ENCODE measurements at places on chromosomes 5 and 9.

- no peak for DNase-seq
Measured at GRCh38 chr5:1029945-1030625, 21.5 kb downstream of the NKD2 start.

- DNase-seq = no peak
Measured at GRCh38 chr9:37030611-37030939, 3.5 kb downstream of the PAX5 start.

DNA sequence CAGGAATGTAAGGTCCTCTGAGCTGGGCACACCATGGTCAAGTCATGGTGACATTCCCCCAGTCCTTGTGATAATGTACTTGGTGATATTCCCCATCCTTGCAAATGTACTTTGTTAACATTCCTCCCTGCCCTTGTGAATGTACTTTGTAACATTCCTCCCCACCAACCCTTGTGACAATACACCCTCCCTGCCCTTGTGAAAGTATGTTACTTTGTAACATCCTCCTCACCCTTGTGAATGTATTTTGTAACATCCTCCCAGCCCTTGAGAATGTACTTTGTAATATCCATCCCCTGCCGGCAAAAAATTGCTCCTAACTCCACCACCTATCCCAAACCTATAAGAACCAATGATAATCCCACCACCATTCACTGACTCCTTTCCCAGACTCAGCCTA lies 53.3 kb downstream of the RAPGEF6 start:
- no peak for DNase-seq

DNA sequence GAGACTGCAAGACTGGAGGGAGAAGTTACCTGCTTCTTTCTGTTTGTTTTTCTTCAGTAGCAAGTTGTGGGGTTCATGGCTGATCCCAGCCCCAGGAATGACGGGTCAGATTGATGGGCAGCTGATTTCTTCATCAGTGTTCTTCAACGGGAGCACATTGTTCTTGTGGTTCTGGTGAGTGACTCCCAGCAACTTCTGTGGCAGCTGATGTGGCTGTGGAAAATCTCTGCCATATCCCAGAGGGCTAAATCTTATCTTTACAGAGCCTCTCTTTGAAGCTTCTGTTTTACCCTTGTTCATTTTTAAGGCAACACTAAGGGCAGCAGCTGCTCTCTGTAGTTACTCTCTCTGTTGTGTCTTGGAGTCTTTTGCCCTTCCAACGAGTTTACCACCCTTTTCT lies 710.3 kb downstream of the PRELID2 start:
- DNase-seq = no peak

DNA sequence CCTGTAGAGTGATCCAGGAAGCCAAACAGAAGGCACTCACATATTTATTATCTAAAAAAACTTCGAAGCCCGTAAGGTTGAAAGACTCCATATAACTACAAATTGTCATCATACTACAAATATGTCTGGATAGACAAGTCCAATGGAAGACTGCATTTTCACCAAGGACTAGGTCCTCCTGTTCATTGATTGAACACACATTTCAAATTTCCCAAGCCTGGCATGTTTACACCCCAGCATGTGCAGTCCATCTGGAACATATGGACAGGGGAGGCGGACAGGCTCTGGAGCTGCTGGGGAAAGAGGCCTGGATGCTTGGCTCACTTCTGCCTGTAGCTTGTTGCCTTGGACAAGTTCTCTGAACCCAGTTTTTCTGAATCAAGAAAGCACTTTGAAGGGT lies 378.7 kb downstream of the ENC1 start:
- no peak for DNase-seq

DNA sequence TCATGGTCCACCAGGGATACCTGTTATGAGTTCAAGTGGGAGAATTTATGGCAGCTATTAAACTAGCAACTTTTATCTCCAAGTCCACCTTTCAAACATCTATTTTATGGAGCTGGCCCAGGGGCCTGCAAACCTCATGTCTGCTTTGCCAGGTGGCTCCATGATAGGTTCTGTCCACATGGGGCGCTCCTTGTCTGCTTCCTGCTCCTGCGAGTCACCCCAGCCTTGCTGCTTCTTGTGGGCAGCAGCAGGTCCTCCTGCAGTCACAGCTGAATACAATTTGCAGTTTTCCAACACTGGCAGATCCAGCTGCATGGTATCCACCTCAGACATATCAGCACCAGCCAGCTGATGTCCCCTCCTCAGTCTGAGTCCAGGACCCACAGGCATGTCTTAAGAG lies 39.6 kb upstream of the FRRS1L start:
- no peak for DNase-seq

DNA sequence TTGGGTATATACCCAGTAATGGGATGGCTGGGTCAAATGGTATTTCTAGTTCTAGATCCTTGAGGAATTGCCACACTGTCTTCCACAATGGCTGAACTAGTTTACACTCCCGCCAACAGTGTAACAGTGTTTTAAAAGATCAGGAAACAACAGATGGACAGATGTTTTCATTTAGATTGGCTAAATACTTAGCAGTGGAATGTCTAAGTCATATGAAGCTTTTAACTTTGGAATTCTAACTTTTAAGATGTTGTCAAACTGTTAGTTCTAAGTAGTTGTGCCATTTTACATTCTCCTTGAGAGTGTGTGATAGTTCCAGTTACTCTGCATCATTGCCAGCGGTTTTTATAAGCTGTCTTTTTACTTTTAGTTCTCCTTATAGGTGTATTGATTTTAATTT lies 688.8 kb downstream of the SEMA5A start:
- DNase-seq = no peak

DNA sequence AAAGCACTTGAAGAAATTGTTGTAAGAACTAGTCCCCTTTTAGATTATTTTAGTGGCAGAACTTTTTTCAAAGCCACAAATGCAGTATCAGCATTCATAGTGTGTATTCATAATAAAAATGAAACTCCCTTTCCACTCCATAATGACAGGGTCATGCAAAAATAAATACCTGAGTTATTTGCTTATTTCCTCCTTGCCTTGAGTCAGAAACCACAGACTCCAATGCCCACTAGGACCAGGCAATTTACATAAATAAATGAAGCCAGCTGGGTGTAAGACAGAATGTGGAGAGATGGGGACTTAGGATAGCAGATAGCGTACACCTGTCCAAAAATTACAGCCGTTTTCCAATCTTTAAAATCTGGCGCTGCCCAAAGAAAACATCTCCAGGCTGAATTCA lies 417.8 kb downstream of the TMEM161B start:
- no peak for DNase-seq

DNA sequence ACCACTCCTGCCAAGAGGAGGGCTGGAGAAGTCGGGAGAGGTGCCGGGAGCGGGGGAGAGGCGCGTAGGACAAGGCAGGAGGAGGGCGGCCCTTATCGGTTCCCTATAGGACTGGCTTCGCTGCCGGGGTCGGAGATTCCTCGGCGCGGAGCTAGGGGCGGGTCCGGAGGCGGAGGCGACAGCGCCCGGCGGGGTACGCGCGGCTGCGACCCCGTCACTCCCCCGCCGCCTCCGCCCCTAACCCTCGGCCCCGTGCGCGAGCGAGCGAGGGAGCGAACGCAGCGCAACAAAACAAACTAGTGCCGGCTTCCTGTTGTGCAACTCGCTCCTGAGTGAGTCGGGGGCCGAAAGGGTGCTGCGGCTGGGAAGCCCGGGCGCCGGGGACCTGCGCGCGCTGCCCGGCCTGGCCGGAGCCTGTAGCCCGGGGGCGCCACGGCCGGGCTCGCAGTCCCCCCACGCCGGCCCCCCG lies 2.0 kb downstream of the GLIS3 start:
- no peak for DNase-seq

DNA sequence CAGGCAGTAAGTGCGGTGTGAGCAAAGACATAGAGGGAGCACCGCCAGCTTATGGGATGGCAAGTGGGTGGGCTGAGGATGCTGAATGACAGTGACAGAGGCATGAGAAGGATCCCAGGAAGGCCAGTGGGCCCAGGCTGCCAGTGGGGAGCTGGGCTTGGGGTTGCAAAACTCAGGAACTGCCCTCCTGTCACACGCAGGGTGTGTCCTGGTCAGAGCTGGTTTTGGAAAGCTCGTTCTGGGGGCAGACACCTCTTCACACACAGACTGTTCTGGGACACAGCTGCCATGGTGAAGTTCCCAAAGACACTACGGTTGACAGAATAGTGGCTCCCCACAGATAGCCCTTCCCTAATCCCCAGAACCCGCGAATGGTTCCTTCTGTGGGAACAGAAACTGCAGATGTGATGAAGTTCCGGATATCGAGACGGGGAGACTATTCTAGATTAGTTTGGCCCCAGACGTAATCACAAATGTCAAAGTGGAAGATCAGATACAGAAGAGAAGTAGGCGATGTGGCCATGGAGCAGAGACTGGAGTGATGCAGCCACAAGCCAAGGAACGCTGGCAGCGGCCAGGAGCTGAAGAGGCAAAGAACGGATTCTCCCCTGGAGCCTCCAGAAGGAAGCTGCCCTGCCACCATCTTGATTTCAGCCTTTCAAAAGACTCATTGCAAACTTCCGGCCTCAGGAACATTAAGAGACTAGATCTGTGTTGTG lies 159.0 kb downstream of the COL23A1 start:
- DNase-seq = no peak

DNA sequence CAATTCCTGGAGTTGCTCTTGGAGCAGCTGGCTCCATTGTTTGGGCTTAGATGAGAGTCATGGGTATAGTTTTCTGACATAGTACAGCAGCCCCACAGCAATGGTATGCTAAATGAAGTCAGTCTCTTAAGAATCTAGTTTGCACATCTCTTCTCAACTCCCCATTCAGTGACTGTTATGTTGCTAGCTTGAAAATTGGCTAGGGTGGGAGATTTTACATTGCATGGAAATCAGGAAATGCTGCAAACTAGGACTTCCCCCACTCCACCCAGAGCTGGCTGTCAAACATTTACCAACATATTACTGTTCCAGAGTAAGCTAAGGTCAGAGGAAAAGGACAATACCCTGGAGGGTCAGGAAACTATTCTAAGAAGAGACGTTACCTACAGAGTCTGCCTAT lies 17.6 kb upstream of the FCHO2 start:
- DNase-seq = no peak

- no peak for DNase-seq
Measured at GRCh38 chr5:168746893-168747640, 167.9 kb upstream of the PANK3 start.

DNA sequence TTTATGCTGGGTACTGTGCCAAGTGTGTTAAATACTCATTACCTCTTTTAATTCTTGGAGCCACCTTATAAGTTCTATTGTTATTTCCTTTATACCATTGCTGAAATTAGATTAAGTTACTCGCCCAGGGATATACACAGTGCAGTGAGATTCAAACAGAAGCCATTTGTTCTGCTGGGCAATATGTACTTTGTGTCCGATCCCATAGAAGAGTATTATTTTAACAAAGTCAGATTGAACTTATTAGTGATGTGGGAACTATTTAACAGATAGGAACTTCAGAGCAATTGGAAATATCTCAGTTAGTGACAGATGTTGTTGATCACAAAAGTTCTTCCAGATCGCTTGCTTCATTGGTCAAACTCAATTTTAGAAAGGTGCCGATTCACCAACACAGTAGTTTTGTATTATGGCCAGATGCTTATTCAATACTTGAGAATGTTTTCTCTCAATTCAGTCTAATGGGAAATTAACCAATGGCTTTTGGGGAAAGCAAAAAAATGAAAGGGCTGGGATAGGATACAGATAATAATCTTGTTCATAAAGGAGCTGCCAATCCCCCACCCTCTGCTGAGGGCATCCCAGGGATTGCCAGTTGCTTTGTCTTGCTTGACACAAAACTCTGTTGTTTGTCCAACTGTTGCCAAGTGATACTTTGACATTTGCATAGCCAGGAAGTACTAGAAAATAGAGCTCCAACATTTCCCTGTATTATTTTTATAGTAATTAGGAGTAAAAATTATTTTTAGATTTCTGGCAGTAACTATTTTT lies 94.8 kb upstream of the SEMA6A start:
- no peak for DNase-seq

Data from SK-N-DZ (cell line).